GM19239 (cell line): ENCODE measurements at places on chromosomes 12 and 14.

- DNase-seq: no peak
Measured at GRCh38 chr12:103589517-103589916, 2.4 kb downstream of the STAB2 start.

DNA sequence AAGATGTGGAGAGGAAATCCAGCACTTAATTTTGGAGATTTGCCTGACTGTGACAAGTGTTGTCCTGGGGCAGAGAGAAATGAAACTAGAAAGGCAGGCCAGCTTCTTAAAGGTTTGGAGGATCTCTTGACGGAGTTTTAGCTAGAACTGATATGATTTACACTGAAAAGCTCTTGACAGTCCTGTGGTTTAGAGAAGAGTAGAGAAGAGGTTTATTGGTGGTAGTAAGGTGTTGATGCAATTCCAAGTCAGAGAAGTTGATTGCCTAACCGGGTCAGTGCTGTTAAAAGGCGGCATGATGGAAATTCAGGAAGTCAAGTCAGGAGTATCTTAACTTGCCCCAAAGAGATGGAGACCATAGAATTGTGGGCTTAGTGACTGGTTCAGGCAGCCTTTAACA, 89.0 kb upstream of the TRAF3 start:
- no peak for DNase-seq

DNA sequence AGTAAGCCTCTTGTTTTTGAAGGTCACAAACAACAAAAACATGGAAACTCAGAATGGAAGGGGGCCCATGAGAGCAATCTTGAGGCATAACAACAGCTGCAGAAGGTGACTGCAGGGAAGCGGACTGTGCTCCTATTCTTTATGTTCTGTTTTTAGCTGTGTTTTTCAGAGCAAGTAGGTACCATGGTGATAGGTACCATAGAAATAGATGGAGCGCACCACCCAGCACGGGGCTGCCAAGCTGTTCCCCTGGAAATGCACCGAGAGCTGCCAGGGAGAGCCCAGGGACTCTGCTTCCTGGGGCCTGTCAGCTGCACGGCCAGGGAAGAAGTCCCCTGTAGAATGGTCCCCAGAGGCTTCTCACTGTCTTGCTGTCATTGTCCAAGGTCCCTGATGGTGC, 32.8 kb downstream of the DGLUCY start:
- no peak for DNase-seq

- DNase-seq: no peak
Measured at GRCh38 chr14:56297449-56297848, 179.2 kb downstream of the PELI2 start.

DNA sequence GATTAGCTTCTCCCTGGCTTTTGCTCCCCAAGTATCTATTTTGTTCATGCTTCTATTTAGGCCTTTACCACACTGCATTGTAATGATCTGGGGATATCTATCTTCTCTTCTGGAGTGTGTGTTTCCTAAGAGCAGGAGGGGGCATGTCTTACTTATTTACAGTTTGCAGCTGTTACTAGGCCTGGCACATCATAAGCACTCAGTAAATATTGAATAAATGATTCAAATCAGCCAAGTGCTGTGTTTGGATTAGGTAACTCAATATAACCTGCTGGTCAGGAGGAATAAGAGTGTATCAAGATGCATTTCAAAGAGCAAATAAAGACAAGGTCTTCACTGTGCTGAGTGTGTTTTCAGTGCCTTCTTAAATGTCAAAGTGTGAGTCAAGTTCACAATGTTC, 186.1 kb downstream of the FOXG1 start:
- no peak for DNase-seq

GRCh38 chr12:64781280-64782190, 22.3 kb upstream of the GNS start:
- DNase-seq: no peak
